ENCODE measurements at places on chromosomes 16 and 17. TPM values are rescaled to one million over a fixed set of nuclear protein-coding genes. Genes with fewer than 3 reads are reported as not detected.

- DNase-seq, result no peak
Observed at GRCh38 chr16:85637808-85638647, 24.9 kb downstream of the GSE1 start.

DNA sequence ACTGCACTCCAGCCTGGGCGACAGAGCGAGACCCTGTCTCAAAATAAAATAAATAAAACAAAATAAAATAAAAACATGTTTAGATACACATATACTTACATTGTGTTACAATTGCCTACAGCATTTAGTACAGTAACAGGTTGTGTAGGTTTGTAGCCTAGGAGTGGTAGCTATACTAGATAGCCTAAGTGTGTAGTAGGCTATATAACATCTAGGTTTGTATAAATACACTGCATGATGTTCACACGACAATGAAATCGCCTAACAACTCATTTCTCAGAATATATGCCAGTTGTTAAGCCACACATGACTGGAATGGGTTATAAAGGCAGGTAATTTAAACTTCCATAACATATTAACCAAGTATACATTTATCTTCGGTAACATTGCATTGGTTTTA is 90.6 kb downstream of the TUBD1 start:
- no peak for DNase-seq

GRCh38 chr17:80065478-80066170 is 29.2 kb downstream of the CCDC40 start:
- DNase-seq, result no peak

C16orf89 gene
- polyA plus RNA-seq, result 3.1 TPM

PIK3R5 gene
- polyA plus RNA-seq, result 3.2 TPM

CBLN1 gene
- polyA plus RNA-seq, result 1.8 TPM

Measured in large intestine (tissue), 12 donors.